ENCODE measurements at places on chromosomes 7 and 10. TPM values are rescaled to one million over a fixed set of nuclear protein-coding genes. Genes with fewer than 3 reads are reported as not detected.

Gene PILRB
- polyA plus RNA-seq, result 56.1 TPM

- no peak for DNase-seq
- H3K27ac ChIP-seq, result no peak overlapping the region
- H3K27me3 ChIP-seq, result no peaks in the 10 kb centered on the region
Observed at GRCh38 chr7:151657173-151657572, 137.5 kb upstream of the RHEB start.

GRCh38 chr10:93319096-93319495, 163.0 kb downstream of the MYOF start:
- H3K4me1 ChIP-seq, result no peaks in the 10 kb centered on the region
- DNase-seq, result no peak
- H3K27ac ChIP-seq, result no peak overlapping the region
- no peaks in the 10 kb centered on the region for H3K27me3 ChIP-seq

Gene LRRC17
- polyA plus RNA-seq, result 0.61 TPM

- H3K27ac ChIP-seq, result no peak overlapping the region
- no peaks in the 10 kb centered on the region for H3K36me3 ChIP-seq
- H3K4me3 ChIP-seq, result no peak overlapping the region
- DNase-seq, result no peak
- H3K27me3 ChIP-seq, result no peaks in the 10 kb centered on the region
- no peaks in the 10 kb centered on the region for H3K4me1 ChIP-seq
Observed at GRCh38 chr7:72441791-72442190, 29.7 kb upstream of the CALN1 start.

- no peak overlapping the region for H3K4me3 ChIP-seq
- H3K36me3 ChIP-seq, result no peaks in the 10 kb centered on the region
- no peaks in the 10 kb centered on the region for H3K27me3 ChIP-seq
- DNase-seq, result no peak
- H3K4me1 ChIP-seq, result no peaks in the 10 kb centered on the region
Observed at GRCh38 chr10:6592080-6592479, 12.0 kb upstream of the PRKCQ start.

- no peak overlapping the region for H3K27ac ChIP-seq
- no peak overlapping the region for H3K4me3 ChIP-seq
- H3K27me3 ChIP-seq, result no peaks in the 10 kb centered on the region
- no peaks in the 10 kb centered on the region for H3K4me1 ChIP-seq
- DNase-seq, result no peak
- no peaks in the 10 kb centered on the region for H3K36me3 ChIP-seq
Observed at GRCh38 chr7:148402159-148402558, 188.4 kb upstream of the C7orf33 start.

DNA sequence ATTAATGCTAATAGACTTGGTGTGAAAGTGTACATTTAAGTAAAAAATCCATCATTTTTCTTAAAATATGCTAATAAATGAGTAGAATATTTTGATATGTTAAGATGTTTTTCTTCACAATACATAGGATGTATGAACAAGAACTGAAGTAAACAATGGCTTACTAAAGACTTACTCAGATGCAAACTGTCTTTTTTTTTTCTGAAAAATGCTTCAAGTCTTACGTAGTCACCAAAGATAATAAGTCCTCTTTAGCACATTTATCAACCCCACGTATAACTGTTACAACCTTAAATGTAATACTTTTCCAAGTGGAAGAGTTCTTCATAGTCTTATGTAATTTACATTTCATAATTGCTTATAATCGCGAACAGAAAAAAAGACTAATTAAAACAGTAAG, 54.8 kb downstream of the MDFIC start:
- no peak overlapping the region for H3K4me3 ChIP-seq
- H3K4me1 ChIP-seq, result no peaks in the 10 kb centered on the region
- no peak overlapping the region for H3K27ac ChIP-seq
- no peaks in the 10 kb centered on the region for H3K36me3 ChIP-seq

Measured in small intestine (tissue), 16 donors.